ENCODE measurements at places on chromosomes 11 and 22.
A peak's percentile ranks its signal among the peaks of the same experiment; 100 is the strongest.

GRCh38 chr11:36774603-36775002 is 176.6 kb upstream of the RAG2 start:
- no peak for DNase-seq

DNA sequence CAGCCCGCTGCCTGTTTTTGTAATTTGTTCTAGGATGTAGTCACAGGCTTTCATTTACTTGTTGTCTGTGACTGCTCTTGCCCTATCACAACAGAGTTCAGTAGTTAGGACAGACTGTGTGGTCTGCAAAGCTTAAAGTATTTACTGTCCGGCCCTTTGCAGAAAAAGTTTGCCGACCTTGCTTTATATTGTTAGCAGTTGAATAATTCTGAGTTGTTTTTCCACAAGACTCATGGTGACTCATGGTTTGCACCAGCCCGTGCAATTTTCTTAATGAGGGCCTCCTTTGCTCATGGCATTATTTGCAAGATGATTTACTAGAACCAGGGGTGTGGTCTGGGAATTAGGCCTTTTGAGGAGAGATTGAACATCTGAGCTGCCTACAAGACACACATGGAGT is 110.6 kb downstream of the SCN3B start:
- DNase-seq, result no peak

- no peak for DNase-seq
Observed at GRCh38 chr11:30244265-30244664, 13.5 kb downstream of the FSHB start.

- no peak for DNase-seq
Observed at GRCh38 chr11:79017811-79018210, 423.0 kb downstream of the TENM4 start.

GRCh38 chr11:12043959-12044791 is 35.7 kb upstream of the DKK3 start:
- peak; percentile 63 for DNase-seq

DNA sequence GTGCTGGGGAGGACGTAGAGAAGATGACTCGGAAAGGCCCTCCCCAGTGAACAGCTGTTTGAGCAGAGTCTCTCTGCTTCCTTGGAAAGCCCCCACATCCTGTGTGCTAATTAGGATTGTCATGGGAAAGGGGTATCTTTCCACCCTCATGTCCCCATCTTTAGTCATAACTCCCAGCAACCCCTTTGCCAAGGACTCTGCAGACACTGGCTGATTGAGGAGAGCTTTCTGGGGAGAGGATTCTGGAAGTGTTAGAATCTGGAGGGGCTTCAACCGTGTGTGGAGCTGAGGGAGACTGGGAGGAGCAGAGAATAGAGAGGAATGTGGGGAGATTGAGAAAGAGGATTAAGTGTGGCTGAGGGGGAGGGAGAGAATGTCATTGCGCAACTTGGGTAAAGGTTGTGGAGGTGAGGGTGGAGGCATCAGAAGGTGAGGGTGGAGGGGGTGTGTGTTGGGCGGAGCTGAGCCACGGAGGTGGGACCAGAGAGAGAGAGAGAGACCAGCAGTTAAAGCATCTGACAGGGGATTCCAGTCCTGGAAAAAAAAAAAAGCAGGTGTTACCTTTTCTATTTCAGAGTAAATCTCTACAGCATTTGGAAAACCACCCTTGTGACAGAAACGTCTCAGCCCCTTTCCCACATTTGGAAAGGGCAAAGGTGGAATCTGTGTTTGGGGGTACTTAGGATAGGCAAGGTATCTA is 2.2 kb downstream of the DTX4 start:
- no peak for DNase-seq

GRCh38 chr11:626475-627307 is at the start of gene SCT:
SCT (minus strand) TSS chr11:627181; CDS start chr11:627143, 38 bp downstream.
- DNase-seq, result no peak

- no peak for DNase-seq
Observed at GRCh38 chr22:46377525-46378425, 42.3 kb downstream of the TRMU start.

- DNase-seq, result no peak
Observed at GRCh38 chr11:18294862-18295261, 27.1 kb downstream of the HPS5 start.

DNA sequence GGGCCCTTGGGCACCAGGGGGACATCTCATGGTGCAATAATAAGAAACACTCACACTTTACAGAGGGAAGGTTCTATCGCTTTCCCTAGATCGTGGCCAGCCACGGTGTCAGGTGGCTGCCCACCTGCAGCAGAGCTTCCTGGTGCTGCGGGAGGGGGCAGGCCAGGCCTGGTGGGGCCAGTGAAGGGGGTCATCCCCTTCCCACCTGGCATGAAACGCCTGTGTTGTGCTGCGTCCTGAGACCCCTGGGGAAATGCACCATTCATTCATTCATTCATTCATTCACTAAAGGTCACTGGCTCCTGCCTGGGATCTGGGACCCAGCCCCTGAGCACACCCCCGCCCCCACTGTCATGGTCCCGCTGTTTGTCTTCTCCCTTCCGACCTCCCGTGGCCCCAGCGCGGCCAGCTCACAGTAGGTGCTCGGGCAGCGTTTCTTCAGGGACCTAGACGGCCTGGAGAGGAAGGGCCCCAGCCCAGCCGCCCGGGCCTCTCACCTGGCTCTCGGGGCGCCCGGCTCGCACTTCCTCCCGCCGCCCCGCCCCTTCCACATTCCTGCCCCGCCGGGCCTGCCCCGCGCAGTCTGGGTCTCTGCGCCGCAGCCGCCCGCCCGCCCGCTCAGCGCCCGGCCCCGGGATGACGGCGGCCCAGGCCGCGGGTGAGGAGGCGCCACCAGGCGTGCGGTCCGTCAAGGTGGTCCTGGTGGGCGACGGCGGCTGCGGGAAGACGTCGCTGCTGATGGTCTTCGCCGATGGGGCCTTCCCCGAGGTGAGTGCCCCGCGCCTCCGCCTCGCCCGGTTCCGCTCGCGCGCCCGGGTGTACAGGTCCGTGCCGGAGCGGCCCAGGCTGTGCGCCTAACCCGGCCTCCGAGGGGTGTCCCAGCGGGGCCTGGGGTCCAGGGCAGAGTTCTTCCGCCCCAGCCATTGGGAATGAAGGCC is at the start of gene RHOD:
Gene RHOD (plus strand): TSS at position 581 of the 938 bp plus-strand sequence. CDS start 56 bp downstream, at position 637.
- no peak for DNase-seq

- DNase-seq, result no peak
Observed at GRCh38 chr11:69605737-69606526, 35.0 kb upstream of the CCND1 start.

DNA sequence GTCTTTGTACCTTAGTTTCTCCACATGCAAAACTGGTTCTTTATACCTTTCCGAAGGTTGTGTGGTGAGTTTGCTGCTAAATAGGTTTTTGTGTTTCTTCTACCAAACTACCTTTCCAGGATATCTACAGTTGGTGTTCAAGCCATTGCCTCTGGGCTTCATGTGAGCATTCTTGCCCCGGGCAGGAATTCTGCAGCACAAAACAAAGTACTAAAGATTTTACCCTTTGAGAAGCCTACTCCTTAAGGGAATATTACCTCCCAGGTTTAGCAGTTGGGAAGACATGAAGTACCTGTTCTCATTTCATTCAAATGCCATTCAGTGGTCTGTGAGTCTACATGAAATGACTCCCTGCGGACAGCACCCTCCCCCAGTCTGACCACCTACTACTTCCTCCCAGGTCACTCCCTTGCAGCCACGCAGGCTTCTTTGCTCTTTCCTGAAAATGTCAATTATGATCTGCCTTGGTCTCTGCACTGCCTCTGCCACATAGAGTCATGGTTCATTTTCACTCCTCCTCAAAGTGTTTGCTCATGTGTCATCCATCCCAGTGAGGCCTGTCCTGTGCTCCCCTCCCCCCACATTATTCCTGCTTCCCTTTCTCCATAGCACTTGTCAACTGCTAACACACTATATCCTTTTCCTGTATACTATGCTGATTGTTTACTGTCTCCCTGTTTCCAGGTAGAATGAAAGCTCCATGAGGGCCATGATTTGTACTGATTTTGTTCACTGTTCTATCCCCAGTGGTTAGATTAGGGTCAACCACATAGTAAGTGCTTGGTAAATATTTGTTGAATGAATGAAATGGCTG is 36.9 kb downstream of the PACS1 start:
- no peak for DNase-seq

DNA sequence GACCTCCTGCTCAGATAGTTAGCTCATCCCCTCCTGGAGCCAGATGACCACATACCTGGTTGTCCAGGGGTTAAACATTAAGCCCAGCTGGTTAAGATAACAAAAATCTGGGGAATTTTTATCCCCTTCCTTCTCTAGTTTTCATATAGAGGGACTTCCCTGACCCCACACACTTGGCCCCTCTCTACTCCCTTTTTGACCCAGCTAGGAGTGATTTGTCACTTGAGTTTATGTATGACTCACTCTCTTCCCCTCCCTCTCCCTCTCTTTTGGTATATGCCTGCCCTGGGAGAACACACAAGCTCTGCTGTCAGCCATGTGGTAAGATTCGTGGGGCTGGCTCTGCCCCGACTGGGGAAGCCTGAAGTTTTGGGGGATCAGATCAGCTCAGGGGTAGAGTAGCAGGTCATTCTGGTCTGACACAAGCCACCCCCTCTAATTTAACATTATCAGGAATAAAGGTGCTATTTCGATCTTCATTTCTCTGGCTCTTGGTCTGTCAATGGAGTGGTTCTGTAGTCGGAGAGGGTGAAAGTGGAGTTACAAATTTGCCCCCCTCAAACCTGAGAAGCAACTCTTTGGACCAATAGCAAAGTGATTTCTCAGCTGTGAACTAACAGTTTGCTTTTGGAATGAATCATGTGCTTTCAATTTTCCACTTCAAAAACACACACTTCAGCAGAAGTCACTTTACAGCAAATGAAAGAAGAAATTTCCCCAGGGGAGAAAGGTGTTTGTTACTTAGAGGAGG is 415.3 kb upstream of the CADM1 start:
- no peak for DNase-seq

GRCh38 chr11:124276081-124276480 is 19.9 kb downstream of the OR8G5 start:
- DNase-seq, result no peak

DNA sequence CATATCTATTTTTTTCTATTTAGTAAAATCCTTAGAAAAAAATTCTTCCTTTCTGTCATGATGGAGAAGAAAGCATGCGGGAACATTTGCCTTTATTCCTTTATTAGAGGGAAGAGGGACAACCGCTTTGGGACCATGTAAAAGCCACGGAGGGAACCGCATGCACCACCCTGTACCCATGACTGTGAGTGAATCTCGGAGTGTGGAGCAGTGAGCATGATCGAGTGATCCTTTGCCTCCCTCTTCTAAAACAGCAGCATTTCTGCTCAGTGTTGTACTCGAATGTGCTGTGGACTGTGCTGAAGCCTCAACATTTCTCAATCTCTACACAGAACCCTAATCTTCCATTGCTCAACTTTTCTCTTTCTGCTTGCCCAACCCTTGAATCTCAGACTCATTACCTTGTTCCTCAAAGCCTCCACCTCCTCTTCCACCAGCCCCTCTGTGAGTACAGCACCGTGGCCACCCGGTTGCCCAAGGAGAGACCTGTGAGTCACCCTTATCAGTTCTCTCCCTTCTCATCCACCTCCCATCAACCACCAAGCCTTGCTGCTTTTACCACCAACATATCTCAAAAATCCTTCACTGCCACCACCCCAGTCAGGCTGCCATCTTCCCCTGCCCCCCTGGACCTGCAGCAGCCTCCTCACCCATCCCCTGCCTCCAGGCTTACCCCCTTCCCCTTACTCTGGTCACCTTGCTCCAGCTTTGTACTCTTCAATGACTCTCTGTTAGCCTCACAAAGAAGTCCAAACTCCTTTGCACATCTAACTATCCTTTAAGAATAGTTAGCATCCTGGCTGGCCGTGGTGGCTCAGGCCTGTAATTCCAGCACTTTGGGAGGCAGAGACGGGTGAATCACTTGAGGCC is 103.1 kb downstream of the NAT10 start:
- DNase-seq, result no peak

GRCh38 chr22:24526191-24526590 is 28.7 kb downstream of the GUCD1 start:
- no peak for DNase-seq

GRCh38 chr22:17893900-17894535 is 119.7 kb upstream of the BID start:
- no peak for DNase-seq

DNA sequence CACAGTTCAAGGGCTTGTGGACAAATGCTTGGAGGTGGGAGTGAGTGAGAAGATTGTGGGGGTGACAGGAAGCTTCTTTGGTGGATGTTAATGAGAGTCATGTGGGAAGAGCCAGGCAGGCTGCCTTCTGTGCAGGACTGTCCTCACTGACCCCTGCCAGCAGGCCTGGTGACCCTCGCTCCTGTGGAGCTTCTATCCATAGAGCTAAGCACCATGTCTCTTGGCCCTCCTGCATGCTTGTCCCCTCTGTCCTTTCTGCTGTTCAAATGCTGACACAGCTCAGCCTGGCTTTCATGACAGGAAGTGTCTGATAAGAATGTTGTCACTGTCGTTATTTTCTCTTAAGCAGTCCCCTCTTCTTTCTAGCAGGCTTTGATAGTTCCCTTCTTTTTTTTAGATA is 37.6 kb downstream of the NAT10 start:
- DNase-seq, result no peak

DNA sequence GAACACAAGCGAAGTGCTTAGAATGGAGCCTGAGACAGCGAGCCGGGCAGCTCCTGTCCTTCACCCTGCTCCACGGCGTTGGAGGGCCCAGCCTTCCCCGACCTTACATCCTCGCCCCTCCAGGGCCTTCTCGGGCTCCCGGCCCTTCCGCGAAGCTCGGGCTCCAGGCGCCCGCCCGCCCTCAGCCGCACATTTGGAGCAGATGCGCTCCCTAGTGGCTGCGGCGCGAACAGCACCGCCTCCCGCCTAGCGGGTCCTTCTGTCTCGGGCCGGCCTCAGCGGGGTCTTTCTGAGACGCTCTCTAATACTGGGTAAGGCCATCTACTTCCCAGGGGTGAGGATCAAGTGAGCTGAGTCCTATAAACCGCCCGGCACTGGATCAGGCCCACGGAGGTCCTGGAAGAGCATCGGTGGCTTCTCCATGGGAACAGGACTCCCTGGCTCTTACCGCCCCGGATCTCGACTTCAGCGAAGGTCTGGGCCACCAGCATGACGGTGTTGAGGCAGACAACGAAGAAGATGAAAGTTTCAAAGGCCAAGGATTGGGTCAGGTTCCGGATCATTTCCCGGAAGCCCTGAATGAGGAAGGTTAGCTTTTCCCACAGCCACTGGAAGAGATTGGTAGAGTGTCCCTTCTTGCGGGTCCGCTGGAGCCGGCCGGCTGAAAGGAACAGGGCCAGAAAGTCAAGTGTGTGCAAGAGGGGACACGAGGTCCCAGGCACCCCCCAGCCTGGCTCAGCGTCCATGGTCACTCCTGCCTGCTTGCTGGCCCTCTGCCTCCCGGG is 3.7 kb downstream of the CATSPER1 start:
- peak; percentile 41 for DNase-seq

GRCh38 chr11:122696662-122697061 is 41.1 kb downstream of the UBASH3B start:
- no peak for DNase-seq

DNA sequence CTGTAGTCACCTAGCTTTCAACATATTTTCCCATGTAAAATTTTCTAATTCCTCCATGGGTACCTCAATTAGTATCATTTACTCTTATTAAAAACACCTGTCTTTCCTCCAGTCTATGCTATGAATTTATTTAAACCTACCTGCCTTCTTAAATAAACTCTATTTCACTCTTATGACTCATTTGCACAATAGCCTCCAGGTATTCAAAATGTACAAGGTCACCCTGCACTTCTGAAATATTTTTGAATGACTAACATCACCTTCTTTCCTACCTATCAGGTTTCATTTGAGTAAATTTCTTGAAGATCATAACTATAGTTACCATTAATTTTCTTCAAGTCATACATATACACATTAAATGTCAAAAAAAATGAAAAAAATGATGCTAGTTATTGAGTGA is 939.7 kb downstream of the DLG2 start:
- DNase-seq, result no peak

- no peak for DNase-seq
Observed at GRCh38 chr11:44300844-44301563, 8.9 kb downstream of the ALX4 start.

- DNase-seq, result no peak
Observed at GRCh38 chr22:42773167-42773566, 52.5 kb upstream of the A4GALT start.
